H54 (cell line): ENCODE measurements at places on chromosomes 7 and 10.

DNA sequence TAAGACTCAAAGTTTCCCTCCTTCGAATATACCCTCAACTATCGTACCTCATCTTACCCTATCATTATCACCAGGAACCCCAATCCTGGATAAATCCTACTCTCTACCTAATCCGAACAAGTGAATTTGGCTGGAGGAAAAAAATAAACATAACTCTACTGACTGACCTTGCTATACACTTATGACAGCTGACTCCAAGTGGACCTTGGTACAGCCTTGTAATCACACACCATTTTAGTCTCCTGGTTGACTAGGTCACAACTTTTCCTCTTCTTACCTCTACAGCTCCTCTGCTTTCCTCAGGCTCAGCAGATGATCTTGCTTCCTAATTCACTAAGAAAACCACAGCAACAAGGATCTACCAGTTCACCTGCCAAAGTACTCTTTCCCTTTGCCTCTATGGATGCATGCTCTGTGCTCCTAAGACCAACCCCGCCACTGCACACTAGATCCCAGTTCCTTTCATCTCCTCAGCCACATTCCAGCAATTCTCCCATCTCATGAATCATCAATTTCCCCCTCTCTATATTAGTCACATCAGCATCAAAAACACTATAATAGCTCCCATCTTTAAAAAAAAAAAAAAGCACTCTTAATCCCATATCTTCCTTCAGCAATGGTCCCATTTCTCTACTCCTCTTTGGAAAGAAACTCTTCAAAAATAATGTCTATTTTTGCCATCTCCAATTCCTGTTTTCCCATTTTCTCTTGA, 35.5 kb downstream of the COA1 start:
- DNase-seq: peak; percentile 53

DNA sequence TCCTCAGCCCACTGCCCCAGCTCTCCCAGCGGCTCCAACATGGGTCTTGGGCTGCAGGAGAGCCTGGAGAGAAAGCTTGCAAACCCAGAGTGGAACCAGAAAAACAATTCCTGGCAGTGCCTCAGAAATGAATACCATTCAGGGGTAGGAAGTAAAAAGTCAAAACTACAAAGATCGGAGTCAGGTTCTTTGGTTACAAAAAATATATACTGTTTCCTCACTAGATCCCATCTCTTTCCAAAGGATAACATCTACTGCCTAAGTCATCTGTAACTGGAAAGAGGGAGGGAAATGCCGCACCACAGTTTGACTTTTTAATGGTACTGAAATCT, 14.9 kb downstream of the CREB3L2 start:
- no peak for DNase-seq

- DNase-seq: no peak
Measured at GRCh38 chr10:43926371-43926770, 277.7 kb upstream of the ZNF32 start.

DNA sequence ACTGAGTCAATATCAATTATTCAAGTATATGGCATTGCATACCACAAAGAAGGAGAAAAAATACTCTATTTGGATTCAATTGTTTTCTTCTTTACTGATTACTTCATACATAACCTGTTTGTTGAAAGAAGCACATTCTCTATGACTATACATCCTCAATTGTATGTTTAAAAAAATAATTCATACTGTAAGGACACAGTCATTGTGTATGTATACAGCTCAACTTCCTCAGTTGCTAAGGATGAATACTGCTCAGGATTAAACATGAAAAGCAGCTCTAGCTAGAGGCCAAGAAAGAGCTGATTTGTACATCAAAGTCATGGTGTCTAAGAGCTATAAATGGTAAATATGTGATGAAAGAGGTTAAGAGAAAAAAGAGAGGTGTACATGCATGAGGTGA, 15.8 kb upstream of the BPGM start:
- DNase-seq: no peak

- no peak for DNase-seq
Measured at GRCh38 chr7:1200045-1200444, 32.6 kb upstream of the UNCX start.

DNA sequence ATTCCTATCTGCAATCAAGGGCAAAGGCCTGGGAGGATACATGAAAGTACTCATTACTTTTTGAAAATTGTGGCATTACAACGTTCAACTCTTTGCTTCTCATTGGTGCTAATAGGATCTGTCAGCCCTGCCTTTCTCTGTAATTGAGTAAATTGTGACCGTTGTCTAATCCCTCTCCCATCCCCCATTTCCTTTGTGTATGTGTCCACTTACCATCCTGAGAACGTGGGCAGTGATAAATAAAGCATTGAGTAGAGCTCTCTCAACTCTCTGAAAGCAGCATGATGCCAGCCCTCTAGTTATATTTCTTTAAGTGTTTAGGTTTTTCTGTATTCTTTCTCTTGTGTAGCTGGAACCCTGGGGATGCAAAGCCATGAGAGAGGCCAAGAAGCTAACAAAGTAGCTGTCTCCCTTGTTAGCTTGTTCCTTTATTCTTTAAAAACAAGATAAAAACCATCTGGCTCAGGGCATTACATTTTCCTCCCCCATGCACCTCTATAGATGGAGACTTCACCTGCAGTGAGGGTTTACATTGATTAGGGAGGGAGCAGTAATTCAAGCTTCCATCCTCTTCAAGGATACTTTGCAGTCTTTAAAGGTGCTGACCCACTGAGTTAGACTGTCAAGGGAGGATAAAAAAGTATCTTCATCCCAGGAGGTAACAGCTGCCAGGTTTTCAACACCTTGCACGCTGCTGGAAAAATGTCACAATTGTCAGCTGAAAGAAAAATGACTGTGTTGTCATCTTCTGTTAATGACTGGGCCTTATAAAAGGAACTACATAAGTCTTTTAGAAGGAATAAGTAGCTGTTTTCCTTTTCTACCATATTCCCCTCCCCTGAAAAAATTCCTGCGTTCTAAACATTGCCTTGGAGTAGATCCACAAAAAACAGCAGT, 112.3 kb downstream of the BTRC start:
- DNase-seq: no peak

DNA sequence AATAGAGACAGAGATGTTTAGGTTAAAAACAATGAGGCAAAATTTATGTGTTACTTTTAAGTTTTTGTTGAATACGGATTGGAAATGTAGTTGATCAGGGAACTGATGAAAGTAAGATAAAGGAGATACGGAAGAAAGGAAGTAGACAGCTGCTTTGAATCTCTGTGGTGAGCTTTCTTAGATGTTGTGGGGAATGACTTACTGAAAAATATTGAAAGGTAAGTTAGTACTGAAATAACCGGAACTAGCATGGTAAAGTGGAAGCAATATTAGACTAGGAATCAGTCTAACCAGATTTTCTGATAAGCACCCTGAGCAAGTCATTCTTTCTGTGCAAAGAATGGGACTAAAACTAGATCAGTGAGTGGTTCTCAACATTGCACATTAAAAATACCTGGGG, 34.8 kb downstream of the LUC7L2 start:
- DNase-seq: no peak

DNA sequence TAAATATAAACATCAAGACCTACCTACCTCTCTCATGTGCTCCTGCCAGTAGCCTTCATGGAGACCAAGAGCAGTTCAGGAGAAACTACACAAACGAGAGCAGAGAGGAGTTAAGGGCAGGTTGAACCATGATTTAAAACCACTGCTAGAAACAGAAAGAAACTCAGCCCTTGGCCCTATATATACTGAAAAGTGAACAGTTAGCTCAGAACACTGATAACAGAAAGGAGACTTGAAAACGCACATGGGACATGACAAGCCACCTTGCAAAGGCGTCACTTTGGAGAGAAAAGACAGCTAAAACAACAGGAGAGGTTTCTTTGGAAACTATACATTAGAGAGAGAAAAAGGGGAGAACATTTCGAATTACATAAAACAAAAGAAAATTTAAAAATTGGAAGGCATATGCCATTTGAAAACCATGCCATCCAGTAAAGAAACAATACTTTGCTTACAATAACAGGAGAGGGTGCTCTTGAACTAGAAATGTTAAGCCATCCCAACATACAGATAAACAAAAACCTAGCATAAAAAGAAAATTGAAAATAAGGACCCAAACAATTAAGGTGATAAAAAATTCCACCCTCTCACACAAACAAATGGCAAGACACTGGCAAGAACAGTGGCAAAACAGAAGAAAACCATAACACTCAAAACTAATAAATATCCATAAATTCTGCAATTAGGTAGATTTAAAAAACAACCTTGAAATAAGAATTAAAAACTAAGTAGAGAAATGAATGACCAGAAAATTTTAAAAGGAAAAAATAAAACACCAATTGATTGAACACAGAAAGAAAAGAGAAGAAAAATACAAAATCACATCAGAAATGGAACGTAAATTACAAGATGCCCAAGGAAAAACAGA, 232.7 kb downstream of the IMMP2L start:
- no peak for DNase-seq

DNA sequence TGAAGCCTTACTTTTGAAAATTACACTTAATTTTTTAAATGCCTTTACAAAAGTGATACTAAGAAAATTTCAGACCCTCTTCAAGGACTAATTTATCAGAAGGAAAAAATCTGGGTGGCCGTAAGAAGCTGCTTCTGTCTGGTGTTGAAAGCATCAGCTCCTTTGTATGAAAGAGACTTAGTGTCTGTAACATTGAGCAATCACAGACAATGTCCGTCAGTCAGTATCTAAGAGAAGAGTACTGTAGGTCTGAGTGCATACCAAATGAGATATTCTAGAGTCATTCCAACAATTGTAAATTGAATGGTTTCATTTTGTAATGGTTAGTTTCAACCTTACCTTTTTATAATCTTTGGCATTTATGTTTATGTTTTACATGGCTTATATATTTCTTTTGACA, 11.1 kb upstream of the MDFIC start:
- no peak for DNase-seq

- DNase-seq: peak; percentile 24
Measured at GRCh38 chr7:16989811-16990413, 108.1 kb upstream of the AGR3 start.

DNA sequence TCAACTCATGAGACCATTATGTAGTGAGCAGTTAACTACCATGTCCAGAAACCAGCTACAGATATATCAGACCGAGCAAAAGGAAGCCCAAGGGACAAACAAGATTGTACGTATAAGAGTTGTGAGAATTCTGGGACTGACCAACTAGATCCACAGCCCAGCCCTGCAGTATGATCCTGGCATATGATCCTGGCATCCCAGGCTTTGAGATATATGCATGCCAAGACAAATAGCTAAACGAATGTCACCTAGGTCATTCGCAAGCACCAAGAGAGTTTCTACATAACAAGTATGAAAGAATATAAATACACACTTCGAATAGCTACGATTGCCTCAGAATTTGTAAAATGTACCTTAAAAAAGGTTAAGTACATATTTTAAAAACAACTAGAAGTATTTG, 56.4 kb upstream of the PMPCB start:
- DNase-seq: no peak

- DNase-seq: no peak
Measured at GRCh38 chr7:138746073-138746472, 44.9 kb upstream of the SVOPL start.

GRCh38 chr10:47442351-47442750, 41.6 kb downstream of the ANXA8 start:
- DNase-seq: no peak

- no peak for DNase-seq
Measured at GRCh38 chr10:125087191-125087896, 73.0 kb downstream of the CTBP2 start.

DNA sequence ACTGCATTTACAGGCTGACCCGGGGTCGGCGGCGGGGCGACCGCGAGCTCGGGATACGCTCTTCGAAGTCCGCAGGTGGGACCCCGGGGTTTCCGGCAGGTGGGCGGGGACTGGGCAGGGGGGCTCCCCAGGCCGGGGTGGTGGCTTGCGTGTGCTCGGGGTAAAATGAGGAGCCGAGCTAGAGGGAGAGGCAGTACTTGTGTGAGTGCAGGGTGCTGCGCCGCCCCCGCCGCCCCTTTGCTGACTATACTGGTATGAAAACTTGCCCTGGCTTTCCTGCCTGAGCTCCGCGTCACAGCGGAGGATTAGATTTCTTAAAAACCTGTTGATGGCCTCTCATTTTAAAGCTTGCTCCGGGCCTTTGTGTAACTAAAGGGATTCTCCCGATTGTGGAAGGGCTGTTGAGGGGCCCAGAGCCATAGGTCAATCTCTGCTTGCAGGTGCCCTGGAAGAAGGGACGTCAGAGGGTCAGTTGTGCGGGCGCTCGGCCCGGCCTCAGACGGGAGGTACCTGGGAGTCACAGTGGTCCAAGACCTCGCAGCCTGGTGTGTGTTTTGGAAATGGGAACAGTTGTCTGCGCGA, 488 bp downstream of the ARMC10 start:
- peak; percentile 24 for DNase-seq

DNA sequence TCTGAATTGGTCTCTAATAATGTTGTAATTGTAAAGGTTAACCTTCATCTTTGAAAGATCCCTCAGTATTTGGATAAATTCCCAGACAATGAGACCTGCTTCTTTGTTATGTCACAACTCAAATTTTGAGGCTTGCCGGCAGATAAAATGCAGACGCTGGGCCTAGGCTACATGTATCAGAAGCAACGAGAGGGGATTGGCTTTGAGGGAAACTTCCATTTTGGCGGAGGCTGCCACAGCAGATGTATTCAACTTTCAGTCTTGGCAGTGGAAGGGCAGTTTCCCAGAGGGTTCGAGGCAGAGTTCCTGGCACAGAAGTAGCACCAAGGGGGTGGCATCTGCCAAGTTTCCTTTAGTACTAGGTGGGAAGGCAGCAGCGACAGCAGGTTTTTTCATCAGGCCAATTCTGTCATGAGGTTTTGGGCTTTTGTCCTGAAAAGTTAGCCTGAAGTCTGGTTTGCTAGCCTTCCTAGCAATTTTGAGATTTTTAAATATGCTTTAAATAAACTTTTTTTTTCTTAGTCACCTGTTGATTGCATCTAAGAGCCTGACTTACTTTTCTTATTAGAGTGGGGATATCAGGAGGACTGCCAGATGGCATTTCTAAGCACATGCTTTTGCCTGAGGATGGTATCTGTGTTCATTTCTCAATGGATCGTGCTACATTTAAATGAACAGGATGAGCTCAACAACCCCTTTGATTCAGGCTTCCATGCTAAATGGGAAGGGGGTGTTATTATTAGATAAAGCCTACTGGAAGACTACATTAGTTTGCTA, 89.5 kb upstream of the FAM3C start:
- DNase-seq: no peak

GRCh38 chr10:46062723-46063428, 16.8 kb upstream of the MSMB start:
- DNase-seq: no peak

- peak; percentile 69 for DNase-seq
Measured at GRCh38 chr7:150428671-150429451, 21.6 kb upstream of the GIMAP8 start.

DNA sequence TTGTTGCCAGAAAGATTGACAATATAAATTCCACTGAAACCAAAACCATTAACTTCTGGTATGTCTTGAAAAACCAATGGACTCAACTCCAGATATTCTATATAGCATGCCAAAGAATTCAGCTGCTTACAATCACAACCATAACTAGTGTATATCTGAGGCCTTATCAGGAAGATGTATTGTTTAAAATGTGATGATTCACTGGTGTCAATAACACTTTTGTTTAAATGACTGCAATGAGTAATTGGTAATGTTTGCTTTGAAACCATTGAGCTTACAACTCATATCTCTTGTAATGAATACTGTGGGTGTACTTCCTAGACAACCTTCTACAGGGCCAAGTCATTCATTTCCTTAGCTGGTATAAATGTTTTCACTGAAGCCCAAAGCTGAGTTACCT, 727.9 kb upstream of the KCND2 start:
- no peak for DNase-seq
